Stromal cell of bone marrow (primary cell): ENCODE measurements at places on chromosomes 2 and 18.

DNA sequence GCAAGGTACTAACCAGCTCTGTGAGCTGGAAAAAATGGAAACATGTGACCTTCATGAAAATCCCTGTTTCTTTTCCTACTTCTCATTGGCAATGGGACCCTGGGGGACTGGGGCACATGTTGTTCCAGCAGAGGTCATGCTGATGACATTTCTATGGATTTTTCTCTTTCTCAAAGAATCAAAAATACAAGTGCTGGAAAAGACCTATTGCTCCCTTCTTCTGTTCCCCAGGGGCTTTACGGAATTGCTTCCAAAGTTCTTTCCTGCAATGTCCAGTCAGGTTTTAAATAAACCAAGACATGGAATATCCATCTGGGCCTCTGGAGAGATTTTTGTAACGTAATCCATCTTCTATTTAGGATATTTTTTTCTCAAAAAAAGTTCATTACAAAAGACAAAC, 1006.1 kb upstream of the CELF4 start:
- no peak for DNase-seq

DNA sequence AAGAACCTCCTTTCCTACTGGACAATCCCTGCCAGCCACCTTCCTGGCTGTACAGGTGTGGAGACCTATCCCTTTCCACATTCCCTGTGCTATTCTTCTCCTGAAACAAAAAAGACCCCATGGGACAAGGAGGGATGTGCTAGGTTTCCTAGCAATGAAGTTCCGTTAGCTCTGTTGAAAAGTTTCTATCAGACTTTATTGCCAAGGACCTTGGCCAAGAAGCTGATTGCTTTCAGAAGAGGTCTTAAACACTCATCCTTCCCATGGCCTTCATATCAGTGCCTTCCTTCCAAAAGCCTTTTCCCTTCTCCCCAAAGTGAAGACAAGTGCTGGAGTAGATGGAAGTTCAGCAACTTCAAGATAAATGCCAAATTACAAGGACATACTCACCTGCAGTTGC, 194.8 kb downstream of the AGPS start:
- no peak for DNase-seq

- no peak for DNase-seq
These were observed 32.7 kb upstream of the SOCS6 start for GRCh38 chr18:70256184-70256583.

DNA sequence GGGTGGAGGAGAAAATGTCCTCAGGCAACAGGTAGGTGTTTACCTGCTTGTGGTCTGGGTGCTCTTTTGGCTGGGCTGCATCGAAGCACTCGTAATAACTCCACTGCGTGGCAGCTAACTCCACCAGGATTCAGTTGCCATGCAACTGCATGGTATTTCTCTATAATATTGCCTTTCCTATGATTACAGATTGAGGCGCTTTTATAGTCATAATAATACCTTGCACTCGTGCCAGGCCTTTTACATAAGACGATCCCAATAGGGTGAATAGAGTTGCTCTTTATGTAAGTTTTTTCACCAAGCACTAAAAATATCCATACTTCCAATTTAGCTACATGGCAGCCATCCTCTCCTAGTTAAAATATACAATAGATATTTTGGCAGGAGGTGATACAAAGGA, 19.7 kb upstream of the NYAP2 start:
- no peak for DNase-seq

DNA sequence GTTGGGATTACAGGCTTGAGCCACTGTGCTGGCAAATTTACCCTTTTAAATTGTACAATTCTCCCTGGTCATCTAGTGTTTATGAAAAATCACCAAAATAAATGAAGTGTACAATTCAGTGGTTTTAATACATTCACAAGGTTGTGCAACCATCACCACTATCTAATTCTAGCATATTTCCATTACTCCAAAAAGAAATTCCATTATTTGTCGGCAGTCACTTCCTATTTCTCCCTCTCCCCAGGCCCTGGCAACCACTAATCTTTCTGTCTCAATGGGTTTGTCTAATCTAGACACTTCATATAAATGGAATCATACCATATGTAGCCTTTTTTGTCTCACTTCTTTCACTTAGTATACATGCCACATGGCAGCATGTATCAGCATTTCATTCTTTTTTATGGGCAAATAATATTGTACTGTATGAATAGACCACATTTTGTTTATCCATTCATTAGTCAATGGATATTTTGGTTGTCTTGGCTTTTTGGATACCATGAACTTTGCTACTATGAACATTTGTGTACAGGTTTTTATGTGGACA, 12.6 kb upstream of the POLE4 start:
- DNase-seq: no peak

GRCh38 chr2:240591784-240592183, 5.2 kb downstream of the CAPN10 start:
- DNase-seq: no peak

DNA sequence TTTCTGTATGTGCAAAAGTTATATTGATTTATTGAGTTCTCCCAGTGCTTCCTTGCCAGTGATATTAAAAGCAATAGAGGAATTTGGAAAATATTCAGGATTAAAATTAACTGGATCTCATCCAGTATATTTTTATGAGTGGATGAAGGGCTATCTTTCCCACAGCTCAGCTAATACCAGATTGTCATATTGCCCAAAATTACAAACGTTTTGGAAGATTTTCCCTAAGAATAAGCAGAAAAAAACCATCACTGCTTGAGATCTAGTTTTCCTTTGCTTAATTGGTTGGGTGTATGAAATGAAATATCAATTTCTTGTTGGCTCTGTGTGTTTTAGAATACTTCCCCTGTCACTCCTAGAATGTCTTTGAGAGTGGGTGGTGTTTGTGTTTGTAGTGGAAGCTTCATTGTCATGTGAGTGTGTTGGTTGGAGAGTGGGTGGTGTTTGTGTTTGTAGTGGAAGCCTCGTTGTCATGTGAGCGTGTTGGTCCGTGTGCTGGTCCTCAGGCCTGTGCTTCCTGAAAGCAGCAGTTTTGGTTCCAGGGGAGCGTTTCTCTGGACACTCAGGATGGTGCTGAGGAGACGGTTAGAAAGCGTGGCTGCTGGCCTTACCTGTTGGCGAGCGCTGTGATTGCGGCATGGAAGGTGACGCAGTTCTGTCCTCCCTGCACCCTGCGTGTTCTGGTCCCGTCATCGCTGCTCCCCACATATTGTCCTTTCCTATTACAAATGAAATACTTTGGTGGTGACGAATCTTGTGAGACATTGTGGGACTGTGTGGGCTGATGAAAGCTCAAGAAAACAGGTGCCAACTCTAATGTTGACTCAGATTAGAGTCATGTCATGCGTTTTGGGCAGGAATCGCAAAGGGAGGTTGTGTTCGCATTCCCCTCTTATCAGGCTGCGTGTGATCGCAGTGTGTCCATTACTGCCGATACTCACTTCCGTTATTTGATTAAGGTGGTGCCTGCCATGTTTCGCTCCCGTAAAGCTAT, 12.4 kb downstream of the ASB1 start:
- DNase-seq: peak; percentile 77

GRCh38 chr2:64937687-64938491, 51.3 kb upstream of the SLC1A4 start:
- no peak for DNase-seq

DNA sequence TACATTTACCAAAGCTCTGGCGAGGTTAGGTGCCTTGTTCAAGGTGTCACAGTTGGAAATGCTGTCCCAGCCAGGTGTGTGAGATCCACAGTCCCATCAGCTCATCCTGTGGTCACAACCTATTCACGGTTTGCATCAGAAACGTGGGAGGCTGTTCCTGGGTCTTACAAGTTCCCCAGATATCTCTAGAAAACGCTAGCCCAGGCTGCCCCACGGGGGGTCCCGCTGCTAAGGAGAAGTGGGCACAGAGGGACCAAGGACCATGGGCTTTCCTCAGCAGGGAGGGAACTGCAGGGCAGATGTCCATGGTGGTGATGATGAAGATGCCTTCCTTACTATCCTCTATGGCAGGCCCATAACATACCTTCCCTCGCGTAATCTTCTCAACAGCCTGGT, 649 bp downstream of the FECH start:
- no peak for DNase-seq

GRCh38 chr2:222982010-222982908, 69.7 kb upstream of the KCNE4 start:
- peak; percentile 81 for DNase-seq

- no peak for DNase-seq
These were observed 44.0 kb downstream of the COBLL1 start for GRCh38 chr2:164797627-164798026.

DNA sequence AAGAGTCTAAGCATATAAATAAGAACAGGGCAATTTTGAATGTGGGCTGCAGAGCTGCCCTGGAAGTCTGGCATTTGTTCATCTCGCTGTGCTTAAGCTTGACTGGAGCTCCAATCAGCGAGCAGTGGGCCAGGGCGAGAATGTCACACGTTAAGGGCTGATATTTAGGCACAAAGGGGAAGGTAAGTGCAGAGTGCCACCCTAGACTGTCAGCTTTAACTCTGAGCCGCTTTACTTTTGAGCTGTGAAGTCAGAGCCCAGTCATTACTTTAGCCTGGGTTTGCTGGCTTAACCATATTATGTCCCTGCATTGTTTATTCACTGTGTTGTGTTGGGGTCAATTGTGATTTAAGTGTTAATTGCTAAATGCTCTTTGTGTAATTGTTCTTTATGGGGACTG, 236.1 kb upstream of the SIX3 start:
- no peak for DNase-seq

- peak; percentile 36 for DNase-seq
These were observed 31.7 kb upstream of the TTC32 start for GRCh38 chr2:19933351-19933981.

GRCh38 chr2:180495606-180496005, 484.8 kb upstream of the UBE2E3 start:
- DNase-seq: peak; percentile 18

DNA sequence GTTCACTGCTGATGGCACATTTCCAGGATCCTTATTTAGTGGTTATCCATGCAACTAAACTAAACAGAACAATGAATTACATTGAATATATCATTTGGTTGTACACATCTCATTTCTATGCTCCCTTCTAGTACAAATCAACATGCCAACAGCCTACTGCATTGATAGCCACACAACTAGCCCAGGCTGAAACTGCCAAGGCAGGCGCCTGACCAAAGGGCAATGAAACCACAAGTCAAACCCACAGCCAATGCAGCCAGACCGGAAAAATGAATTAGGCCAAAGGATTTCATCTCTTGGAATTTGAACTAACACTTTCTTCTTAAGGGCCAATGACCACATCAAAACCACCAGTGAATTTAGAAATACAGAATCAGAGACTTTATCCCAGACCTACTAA, 196.4 kb downstream of the NOL4 start:
- peak; percentile 13 for DNase-seq

GRCh38 chr2:62492048-62492447, 13.9 kb downstream of the TMEM17 start:
- no peak for DNase-seq

GRCh38 chr2:2146969-2147900, 183.8 kb downstream of the MYT1L start:
- no peak for DNase-seq

- no peak for DNase-seq
These were observed 23.7 kb downstream of the ATOH8 start for GRCh38 chr2:85777441-85777861.

GRCh38 chr2:26469092-26469710, 8.7 kb downstream of the OTOF start:
- DNase-seq: no peak

DNA sequence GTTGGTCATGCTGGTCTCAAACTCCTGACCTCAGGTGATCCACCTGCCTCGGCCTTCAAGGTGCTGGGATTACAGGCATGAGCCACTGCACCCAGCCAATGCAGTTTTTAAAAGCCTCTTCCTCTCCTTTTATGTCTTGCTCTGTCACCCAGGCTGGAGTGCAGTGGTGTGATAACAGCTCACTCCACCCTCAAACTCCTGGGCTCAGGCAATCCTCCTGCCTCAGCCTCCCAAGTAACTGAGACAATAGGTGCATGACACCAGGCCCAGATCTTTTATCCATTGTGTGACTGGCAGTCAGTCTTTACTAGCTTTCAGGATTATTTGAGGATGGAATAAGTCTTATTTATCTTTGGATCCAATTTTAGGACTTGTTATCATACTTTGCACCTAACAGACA, 13.2 kb downstream of the KCTD18 start:
- DNase-seq: no peak

- no peak for DNase-seq
These were observed 311.4 kb downstream of the PTPRM start for GRCh38 chr18:7878265-7879211.

DNA sequence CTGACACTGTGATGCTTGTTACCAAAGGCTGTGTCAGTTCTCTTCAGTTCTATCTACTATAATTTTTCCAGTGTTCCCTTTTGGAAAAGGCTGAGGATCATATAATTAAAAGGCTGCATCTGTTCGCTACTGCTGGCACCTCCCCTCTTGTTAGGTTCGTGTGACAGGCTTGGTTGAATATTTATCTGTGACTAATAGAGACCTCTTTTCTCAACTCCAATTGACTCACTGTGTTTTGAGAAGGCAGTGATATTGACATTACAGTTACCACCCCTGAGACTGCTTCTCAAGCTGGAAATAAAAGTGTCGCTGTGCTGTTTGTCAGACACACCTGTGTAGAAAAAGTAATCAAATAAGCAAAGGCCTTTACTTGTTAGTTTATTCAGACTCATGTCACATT, 205.5 kb upstream of the KCNH7 start:
- no peak for DNase-seq

GRCh38 chr2:239828192-239828972, 196.8 kb downstream of the NDUFA10 start:
- DNase-seq: no peak

DNA sequence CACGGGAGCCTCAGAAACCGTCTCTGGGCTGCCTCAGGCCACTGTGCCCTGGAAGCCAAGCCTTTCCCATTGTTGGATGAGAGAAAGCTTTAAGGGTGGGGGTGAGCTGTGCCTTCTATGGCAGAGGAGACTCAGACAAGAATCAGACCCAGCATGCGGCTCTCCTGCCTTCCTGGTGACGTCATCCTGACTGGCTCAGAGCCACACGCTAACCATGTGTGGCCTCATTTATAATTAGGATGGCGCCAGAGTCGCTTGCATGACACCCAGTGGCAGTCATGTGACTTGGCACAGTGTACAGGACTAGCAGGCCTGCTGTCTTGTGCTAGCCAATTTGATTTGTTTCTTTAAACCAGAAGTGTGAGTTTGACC, 99.1 kb downstream of the SH3BP4 start:
- peak; percentile 73 for DNase-seq

DNA sequence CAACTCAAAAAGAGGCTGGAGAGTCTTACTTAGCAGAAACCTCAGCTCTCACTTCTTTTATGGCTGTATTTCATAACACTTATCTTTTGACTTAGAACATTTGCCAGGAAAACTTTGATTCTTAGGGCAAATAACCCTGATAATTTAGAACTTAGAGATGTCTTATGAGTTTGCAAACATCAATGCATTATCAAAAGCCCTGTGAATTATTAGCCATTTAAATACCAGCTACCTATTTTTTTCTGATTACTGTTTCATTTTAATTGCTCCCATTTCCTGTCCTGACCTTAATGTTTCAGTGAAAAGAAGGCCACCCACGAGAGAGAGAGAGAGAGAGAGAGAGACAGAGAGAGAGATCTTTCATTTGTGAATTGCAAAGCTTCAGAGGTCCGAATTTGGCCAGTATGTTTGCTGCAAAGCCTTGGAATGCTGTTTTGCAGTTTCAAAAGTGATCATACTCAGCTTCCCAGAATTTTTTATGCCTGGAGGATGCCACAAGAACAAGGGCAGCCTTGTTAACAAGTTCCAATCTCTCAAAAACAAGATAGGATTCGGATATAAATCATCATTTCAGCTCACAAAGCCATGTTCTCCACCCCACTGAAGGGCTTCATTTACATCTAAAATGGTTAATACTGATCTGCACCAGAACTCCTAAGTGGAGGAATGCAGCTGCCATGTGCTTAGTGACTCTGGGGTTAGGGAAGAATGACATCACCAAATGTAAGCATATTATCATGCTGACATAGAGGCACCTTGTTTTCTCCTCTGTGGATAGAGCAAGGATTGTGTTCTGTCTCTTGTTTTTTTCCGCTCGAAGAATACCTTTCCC, 478.2 kb downstream of the ARHGAP15 start:
- DNase-seq: no peak
